ENCODE measurements at places on chromosomes 2 and 18.

GRCh38 chr18:47795434-47795814, 135.0 kb downstream of the SMAD2 start:
- no peak for DNase-seq

DNA sequence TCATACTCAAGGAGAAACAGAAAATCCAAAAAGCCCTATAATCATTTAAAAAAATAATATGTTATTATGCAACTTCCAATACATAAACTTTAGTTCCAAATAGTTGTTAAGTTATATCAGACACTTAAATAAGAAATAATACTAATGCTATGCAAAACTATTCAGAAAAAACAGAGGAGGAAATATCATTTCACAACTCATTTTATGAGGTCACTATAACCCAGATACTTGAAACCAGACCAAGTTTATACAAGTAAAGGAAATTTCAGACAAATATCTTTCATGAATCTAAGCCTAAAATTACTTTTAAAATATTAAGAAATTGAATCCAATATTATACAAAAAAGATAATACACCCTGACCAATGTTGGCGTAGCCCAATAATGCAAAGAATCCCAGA, 260.8 kb downstream of the CD226 start:
- DNase-seq, result peak; percentile 22

DNA sequence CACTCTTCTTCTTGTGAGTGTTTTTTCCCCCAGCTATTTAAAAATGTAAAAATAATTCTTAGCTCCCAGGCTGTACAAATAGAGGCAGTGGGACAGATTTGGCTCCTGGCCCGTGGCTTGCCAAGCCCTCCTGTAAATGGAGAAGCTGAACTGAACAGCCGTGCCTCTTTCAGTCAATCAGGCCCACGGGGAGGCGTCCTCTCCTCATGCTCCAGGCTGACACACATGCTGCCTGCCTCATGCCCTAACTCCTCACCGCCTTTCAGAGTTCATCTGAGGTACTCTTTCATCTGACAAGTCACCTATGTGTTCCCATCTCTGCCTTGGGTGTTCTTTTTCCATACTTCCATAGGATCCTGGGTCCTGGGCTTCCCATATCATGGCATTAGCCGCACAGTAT, 58.9 kb downstream of the BMP10 start:
- DNase-seq, result no peak

- DNase-seq, result no peak
Observed at GRCh38 chr2:199830531-199830930, 20.5 kb downstream of the FTCDNL1 start.

DNA sequence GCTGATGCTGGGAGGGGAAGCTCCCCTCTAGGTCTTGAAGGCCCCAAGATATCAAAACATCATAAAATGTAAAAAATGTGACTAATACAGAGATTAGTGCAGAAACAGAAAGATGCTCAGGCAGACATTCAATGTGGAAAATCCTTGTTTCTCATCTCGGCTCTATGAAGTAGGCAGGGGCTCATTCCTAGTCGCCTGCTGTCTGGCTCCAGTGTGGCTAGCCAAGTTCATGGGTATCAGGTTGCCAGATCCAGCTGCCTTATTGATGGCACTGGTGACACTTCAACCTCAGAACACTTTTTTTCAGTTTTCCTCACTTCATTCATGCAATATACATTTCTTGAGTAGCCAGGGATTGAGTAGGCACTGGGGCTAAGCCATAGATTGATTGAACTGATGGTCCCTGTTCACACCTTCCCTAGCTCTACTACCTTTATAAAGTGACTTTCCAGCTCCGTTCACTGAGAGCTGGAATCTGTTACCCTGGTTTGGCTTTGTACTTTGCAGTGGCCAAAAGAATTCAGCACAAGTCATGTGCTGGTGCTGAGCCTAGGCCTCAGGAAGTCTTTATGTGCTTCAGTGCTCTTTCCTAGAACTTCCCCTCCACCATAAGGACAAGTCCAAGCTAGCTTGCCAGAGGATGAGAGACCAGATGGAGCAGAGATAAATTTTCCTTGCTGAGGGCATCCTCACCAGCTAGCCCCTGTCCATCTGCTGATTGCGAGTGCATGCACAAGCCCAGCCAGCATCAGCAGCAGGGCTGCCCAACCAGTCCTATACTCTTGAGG, 373.6 kb upstream of the ST6GAL2 start:
- DNase-seq, result no peak

DNA sequence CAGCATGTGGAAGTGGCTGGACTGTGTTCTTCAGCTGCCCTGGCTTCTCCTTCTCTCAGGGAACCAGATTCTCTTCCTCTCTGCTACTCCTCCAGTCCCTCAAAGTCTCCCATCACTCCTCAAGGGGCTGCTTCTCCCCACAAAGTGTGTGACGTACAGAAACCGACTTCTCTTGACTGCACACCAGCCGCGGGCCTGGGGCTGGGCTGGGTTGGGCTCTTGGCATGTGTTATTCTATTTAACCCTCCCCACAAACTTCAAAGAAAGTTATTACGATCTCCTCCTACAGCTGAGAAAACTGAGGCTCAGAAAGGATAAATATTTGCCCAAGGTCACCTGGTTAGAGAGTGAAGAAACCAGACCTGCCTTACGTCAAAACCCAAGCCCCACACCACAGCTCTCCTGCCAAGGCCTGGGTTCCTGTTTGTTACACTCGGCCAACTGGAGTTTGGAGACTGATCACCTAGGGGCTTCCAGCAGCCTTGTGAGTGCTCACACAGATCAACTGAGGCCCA, 269.0 kb downstream of the TFCP2L1 start:
- no peak for DNase-seq

GRCh38 chr2:124913868-124914267, 888.8 kb downstream of the CNTNAP5 start:
- peak; percentile 79 for DNase-seq

DNA sequence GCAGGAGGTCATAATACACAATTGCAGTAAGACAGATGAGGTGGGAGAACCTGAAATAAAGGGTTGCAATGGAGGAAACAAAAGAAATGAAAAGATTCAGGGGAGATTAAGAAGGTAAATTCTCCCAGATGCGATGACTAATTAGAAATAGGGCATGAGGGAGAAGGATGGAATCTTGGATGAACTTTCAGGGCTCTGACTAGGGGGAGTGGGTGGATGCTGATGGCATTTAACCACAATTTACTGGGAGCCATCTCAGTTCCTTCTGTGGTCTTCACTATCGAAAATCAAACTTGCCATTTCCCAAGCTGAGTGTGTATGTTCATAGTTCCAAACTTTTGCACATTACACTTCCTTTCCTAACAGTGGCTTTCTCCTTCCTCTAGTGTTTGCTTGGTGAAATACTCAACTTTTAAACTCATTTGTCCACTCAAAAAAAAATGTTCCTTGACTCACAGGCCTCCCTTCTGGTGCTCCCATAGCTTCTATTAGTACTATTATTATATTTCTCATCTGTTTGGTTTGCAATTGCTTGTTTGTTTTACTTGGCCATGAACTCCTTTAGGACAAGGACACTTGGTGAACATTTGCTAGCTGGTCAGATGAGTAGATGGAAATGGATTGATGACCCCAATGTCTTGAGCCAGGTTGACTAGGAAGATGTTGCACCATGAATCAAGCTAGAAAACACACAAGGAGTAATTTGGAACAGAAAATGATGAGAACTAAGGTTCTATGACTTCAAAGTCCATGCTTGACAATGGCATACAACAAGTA, 178.5 kb downstream of the DIS3L2 start:
- peak; percentile 33 for DNase-seq

- DNase-seq, result peak; percentile 10
Observed at GRCh38 chr18:45402485-45403056, 212.7 kb upstream of the SLC14A2 start.

DNA sequence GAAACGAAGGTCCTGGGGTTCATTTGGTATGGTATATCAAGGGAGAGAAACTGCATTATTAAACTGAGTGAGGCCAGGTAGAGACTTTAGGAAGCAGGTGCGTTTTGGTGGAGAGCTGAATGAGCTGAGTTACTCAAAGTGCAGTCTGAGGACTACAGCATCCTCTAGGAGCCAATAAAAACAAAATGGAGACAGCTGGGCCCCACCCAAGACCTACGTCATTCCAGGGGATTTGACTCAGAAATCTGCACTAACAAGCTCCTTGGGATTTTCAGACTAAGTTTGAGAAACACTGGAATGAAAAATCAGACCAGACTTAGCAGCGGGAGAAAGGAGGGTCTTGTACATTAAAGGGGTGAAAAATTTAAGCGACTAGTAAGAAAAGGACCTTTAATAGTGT, 131.5 kb downstream of the UXS1 start:
- no peak for DNase-seq

DNA sequence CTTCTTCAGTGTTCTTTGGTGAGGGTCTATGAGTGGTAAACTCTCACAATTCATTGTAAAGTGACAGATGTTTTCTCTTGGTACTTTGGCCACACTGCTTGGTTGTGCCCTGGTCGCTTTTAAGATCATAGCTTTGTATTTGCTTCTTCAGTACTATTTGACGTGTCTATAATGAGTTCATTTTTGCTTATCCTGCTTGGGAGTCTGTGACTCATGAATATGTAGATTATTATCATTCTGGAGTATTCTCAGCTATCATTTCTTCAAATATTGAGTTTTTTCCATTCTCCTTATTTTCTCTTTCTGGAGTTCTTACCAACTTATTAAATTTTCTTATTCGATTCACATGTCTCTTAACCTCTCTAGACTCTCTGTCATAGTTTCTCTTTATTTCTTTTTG, 73.0 kb upstream of the HS6ST1 start:
- DNase-seq, result no peak

GRCh38 chr2:1512321-1513289, 99.3 kb downstream of the TPO start:
- DNase-seq, result no peak

GRCh38 chr18:74114116-74114515, 33.5 kb downstream of the FBXO15 start:
- no peak for DNase-seq

DNA sequence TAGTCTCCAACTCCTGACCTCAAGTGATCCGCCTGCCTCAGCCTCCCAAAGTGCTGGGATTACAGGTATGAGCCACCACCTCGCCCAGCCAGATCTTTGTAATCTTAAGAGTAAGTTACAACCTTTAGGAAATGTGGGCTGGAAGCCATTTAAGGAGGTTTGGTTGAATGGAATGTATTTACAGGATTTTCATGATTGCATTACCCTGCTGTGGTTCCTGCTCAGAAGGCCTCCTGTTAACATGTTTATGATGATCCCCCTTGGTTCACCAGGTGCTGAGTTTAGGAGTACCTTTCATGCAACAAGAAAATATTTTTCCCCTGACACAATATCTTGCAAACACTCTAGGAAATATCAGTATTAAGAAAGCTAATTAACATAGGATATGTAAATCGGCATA, 187.4 kb upstream of the SH3BP4 start:
- DNase-seq, result peak; percentile 33

GRCh38 chr2:176729706-176730569, 460.7 kb downstream of the MTX2 start:
- DNase-seq, result no peak

GRCh38 chr2:204686406-204686805, 141.1 kb downstream of the PARD3B start:
- DNase-seq, result no peak

- no peak for DNase-seq
Observed at GRCh38 chr2:117432746-117433145, 381.7 kb upstream of the DDX18 start.

- DNase-seq, result peak; percentile 78
Observed at GRCh38 chr2:231810905-231811304, 24.7 kb downstream of the COPS7B start.

- peak; percentile 63 for DNase-seq
Observed at GRCh38 chr18:12361770-12362378, 15.2 kb downstream of the AFG3L2 start.

DNA sequence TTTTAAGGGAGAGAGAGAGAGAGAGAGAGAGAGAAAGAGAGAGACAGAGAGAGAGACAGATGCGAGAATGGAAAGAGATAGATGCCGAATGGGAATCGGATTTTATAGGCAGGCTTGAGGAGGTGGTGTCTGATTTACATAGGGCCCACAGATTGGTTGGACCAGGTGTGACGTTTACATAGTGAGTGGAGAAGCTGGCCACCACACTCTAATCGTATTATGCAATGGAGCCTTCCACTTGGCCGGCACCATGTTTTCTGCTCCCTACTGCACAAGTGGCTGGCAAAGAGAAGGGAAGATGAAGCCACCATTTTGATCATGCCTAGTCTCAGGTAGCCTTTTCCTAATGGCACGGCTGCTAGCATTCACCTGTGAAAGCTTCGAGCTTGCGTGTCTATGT, 33.9 kb downstream of the CD8B2 start:
- DNase-seq, result no peak

- DNase-seq, result no peak
Observed at GRCh38 chr2:62868947-62869346, 163.4 kb downstream of the EHBP1 start.

GRCh38 chr2:128654408-128654807, 335.7 kb upstream of the HS6ST1 start:
- DNase-seq, result no peak

GRCh38 chr2:130154773-130155765, 10.2 kb upstream of the CCDC74B start:
- DNase-seq, result no peak

DNA sequence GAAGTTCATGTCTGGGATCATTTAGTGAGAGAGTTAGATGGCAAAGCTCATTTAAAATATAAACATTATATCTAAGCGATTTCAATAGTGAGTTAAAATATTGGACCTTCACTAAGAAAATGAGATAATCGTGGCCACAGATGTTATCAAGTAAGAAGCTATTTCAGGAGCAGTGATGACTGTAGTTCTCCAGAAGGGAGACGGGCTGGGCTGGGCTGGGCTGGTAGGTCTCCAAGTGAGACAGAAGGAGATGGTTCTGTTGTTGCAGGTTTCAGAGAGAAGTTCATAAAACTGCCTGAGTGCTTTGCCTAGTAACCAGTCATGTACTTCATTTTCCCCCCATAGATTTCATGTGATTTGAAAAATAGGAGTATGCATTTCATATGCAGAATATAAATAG, 130.1 kb upstream of the DAPL1 start:
- peak; percentile 37 for DNase-seq

DNA sequence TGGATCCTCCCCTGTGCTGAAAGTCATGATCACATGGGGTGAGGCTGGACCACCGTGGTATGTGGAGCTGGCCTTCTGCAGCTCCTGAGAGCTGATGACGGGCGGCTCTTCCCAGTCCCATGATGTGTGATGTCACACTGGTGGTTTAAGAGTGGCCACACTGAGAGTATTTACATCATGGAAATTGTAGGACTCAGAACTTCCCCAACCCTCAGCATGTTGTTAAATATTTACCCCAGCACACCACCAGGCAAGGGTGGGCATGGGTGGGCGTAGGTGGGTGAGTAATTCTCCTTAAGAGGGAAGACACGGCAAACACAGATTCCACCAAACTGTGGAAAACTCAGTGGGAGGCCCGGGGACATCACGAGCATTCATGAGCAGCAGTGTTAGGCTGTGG, 106.8 kb downstream of the ALPK2 start:
- DNase-seq, result no peak

DNA sequence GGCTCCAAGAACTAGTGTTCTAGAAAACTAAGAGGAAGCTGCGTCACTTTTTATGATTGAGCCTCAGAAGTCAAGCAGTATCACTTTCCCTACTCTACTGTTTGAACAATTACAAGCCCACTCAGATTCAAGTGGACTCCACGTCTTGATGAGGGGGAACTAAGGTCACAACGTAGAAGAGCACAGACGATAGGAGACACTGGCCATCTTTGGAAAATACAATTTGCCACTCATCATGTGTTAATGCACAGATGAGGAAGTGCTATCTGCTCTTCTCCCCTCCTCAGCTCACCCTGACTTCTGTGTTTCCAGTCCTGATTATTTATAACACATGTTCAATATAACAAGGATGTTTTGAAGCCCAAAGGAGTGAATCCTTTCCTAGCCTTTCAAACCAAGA, 76.1 kb upstream of the CYP1B1 start:
- no peak for DNase-seq

Measured in amniotic epithelial cell (primary cell).